ENCODE measurements at places on chromosomes 5 and 9.

GRCh38 chr5:110590187-110590586 lies 136.3 kb downstream of the TMEM232 start:
- DNase-seq: no peak

DNA sequence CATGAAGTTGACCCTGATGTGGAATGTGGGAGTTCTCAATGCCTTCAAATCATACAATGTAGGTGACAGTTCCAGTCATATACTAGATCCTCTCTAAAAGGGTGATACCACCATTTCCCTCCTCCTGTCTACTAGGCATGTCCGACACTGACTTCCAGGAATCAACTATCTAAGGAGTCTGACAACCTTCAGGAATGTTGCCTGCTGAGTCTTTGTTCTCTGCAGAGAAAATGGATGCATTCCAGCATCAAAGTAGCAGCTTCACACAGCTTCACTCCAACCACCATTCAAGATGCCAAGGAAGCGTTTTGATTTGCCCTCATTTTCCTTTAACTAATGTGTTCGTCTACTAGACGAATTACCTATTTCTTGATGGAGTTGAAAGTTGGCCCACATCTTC lies 530.2 kb downstream of the EBF1 start:
- DNase-seq: no peak

DNA sequence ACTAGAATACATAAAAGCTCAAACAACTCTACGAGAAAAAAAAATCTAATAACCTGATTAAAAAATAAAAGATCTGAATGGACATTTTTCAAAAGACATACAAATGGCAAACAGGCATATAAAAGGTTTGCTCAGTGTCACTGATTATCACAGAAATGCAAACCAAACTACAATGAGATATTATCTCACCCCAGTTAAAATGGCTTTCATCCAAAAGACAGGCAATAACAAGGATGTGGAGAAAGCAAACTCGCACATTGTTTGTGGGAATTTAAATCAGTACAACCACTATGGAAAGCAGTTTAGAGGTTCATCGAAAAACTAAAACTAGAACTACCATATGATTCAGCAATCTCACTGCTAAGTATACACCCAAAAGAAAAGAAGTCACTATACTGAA lies 20.8 kb downstream of the UGT3A2 start:
- DNase-seq: peak; percentile 30

DNA sequence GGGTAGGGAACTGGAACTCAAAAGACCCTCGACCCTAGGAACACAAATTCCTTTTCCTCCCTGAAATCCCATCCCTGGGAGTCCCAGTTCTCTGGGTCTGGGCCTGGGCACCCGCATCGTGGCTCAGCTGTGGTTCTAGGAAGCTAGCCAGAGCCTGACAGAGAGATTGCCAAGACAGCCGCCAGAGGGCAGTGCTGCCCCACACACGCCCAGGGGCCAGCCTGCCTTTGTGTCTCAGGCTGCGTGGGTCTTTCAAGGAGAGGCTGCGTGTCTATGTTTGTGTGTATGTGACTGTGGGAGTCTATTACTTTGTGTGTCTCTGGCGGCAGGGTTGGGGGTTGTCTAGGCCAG lies 32.0 kb upstream of the TTLL11 start:
- peak; percentile 32 for DNase-seq

- DNase-seq: no peak
Measured at GRCh38 chr9:137492464-137493363, 33.6 kb upstream of the NSMF start.

DNA sequence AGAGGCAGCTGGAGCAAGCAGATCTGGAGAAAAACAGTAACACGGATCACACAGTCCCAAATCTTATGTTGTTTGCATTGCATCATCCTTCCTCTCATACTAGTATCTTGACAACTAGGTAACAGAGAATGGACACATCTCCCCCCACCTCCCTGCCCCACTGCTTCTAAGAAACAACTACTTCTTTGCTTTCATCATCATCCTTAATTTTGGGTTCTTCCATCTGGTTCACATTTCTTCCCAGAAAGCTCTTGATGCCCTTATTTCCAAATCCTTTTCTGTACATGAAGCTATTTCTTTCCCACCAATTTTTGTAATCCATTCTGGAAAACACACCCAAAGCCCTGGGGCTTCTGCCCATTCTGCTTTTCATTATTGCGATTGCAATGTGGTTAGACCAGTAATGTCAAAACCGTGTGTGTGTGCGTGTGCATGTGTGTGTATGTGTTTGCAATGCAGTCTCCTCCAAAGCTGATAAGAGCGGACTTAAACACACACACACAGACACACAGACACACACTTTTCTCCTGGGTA lies 254.7 kb upstream of the SLC30A5 start:
- DNase-seq: no peak

GRCh38 chr9:96399325-96399633 lies 15.8 kb upstream of the SLC35D2 start:
- DNase-seq: no peak

DNA sequence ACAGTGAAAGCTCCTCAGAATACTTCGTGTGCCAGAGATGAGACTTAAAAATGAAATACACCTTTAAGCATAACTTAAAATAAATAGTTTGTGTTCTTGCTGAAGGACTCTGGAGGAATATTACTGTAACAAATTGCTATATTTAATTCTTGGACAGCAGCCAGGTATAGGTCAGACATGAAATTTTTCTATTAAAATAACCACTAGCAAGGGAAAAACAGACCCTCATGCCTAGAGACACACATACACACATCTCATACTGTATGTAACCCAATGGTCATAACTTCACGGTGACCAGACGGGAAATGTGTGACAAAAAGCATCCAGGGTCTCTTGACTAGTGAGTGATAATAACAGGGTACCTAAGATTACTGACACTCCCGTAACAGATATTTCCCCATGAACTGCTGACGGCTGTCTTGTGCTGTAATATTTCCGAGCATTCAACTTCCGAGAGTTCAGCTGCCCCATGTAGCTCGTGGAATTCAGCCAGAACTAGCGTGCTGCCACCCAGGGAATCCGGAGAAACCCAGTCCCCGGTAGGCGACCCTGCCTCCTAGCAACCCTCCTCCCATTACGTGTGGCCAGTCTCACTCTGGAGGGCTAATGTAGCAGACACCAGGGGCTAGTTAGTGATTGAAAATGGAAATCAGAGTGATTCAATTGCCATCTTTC lies 2295.1 kb upstream of the WWC1 start:
- no peak for DNase-seq

GRCh38 chr9:36093384-36093783 lies 43.1 kb upstream of the GLIPR2 start:
- no peak for DNase-seq

GRCh38 chr9:5854063-5854790 lies 21.3 kb upstream of the ERMP1 start:
- no peak for DNase-seq

- DNase-seq: no peak
Measured at GRCh38 chr5:979100-979817, 29.3 kb upstream of the NKD2 start.

DNA sequence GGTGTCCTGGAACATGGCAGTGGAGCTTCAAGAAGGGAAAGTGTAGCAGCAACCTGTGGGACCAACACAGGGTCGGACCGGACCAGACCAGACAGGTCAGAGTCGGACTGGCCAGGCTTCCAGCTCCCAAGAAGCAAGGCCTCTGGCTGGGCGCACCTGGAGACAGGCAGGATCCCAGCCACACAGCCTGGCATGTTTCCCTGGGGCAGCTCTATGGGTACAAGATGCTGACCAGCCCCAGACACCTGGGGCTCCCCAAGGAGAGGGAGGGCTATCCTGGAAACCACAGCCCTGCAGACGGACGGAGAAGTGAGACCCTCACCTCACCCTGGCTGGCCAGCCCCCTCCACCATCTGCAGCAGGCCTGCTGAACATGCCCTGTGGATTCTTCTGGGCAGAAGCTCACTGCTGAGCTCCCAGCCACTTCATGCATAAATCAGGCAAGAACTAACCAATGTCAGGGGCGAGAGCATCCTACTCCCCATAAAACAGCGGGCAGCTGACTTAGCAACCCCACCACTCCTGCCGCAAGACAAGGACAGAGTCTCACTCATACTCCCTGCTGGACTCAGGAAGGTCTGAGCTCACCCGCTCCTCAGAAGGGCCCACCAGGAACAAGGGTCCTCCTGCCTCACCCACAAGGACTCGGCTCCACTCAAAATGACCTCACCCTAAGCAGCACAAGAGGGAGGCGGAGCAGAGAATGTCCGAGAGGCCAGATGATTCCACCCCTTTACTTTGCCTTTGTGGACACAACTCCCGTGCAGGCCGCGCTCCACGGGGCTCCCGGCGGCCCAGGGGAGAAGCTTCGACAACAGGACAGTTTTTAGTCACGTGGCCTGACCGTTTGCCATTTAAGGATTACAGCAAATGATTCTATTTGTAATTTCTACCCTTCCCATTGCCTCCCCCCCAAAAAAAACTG lies 2.9 kb upstream of the DPH7 start:
- no peak for DNase-seq

All from LNCaP clone FGC (cell line).